IPS-NIHi11 (cell line): ENCODE measurements at places on chromosomes 11 and 22.

DNA sequence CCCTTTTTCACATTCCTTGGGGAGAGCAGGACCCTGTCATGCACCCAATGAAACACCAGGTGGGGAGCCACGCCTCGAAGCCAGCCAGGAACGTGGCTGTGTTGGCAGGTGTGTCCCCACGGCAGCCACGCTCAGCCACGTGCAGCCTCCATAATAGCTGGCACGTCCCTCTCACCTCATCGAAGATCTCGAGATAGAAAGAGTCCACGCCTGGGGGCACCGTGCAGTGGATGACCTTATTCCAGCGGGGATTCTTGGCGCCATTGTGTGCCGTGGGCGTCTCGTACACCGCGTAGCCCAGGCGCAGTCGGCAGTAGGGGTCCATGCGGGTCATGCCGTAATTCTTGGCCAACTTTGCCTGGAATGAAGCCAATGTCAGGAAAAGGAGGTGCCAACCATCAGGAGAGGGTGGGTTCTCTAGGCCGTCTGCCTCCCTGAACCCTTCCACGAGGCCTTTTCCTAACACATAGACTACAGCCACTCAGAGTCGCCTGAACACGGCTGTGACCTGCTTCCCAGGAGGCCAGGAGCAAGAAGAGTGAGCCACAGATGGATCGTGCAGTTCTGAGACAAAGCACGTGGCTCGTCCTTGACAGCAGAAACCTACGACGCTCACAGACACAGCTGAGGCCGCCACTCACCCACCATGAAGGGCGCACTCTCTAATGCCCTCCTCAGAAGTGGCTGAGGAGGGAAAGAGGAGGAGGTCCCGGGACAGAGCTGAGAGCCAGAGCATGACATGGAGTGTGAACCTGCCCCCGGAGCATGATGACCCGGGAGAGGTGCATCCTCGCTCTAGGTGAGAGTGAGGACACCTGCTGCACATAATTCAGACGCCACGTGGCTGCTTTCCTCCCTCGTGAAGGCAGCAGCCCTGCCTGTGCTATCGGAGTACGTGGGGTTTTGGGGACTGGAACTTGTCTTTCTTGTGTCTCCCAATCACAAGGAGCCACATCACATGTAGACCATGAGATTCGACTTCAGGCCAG is 19.1 kb downstream of the TOLLIP start:
- DNase-seq = no peak

GRCh38 chr11:46338988-46339666 is 8.1 kb upstream of the DGKZ start:
- peak; percentile 81 for DNase-seq

GRCh38 chr11:45563810-45564209 is 101.6 kb downstream of the CHST1 start:
- DNase-seq = no peak

DNA sequence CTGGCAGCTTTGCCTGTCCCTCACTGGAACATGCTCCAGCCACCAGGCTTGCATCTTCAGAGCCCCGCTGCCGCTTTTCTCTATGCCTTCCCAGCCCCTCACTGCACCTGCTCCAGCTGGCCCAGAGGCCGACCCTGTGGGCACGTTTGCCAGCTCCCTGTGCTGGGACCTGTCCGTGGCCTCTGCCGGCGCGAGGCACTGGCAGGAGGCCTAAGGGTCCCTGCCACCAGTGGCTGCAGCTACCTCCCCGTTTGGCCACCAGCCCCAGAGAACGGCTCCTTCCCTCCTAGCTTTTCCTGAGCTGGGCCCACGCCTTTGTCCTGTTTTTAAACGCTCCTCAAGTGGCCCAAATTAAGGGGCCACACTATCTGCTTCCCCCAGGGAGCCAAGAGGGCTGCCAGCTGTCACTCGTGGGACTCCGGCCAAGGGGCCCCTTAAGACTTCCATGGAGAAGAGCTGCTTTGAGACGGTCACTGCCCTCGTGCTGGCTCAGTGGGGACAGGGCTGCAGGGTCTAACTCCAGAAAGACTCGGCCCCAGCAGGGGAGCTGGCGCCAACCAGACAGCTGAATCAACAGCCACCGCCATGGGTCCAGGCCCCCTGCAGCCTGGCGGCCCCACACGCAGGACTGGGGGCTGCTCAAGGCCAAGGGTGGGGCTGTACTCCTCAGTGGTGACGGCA is 24.6 kb upstream of the WNT7B start:
- no peak for DNase-seq

DNA sequence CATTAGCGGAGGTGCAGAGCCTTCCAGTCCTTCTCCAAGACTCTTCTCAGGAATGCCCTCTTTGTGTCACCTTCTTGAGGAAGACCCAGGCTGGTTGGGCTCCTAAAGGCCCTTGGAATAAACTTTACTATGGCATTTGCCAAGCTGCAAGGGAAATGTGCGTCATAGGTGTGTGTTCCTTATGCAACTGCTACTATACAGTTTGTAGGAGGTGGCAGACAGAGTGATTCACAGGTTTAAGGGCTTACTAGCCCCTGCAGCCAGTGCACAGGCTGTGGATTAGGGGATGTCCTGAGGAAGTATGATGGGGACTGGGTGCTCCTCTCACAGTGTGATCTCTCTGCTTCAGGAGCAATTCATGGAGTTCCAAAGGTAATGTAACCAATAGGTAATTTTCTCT is 74.6 kb downstream of the TENM4 start:
- DNase-seq = no peak

DNA sequence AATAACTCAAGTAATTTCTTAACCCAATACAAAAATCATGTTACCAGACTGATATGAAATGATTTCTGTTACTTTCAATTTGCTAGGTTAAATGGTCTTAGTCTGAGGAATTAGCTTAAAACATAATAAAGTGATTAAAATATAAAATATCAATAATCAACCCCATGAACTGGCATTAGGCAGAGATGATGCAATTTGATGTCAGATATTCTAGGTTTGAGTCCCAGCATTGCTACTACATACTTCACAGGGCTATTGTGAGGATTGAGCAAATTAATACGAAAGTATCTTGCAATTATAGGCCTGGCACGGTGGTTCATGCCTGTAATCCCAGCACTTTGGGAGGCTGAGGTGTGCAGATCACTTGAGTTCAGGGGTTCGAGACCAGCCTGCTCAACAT is 66.5 kb downstream of the PICALM start:
- no peak for DNase-seq

GRCh38 chr11:35478471-35479091 is 46.8 kb downstream of the PAMR1 start:
- no peak for DNase-seq

DNA sequence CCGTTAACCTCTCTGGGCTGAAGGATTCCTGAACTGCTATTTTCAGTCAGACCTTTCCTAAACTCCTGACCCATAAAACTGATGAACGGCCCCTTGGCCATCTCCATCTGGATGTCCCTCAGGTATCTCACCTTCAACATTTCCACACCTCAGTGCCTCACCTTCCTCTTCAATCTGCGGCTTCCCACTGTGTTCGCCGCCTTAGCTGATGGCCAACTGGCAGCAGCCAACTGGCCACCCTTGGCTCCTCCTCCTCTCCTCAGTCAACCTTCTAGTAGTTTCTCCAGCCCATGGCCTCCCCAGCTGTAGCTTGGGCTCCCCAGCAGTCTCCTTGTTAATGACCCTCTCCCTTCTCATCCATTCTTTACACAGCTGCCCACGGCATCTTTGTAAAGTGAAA is 55.0 kb upstream of the PHOX2A start:
- DNase-seq = no peak

GRCh38 chr11:115499891-115500290 is 4.3 kb downstream of the CADM1 start:
- no peak for DNase-seq

DNA sequence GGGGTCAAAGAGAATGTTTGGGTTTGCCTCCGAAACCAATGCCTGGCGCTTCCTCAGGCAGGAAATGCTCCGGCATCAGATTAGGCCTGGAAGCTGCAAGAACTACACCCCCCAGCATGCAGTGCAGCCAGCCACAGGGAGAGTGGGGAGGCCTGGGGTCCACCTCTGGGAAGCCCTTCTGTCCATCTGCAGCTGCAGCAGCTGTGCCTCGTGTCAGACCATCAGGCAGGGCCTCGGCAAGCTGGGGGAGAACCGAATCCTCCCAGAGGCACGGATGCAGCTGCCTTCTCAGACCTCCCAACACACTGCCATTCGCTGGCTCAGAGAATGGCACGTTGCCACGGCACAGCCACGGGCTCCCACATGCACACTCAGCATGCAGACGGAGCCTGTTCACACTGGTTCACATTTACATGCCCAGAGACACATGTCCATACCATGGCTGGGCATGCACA is 57.4 kb downstream of the NECTIN1 start:
- DNase-seq = no peak

GRCh38 chr11:115544422-115544948 is 40.3 kb upstream of the CADM1 start:
- DNase-seq = peak; percentile 9

DNA sequence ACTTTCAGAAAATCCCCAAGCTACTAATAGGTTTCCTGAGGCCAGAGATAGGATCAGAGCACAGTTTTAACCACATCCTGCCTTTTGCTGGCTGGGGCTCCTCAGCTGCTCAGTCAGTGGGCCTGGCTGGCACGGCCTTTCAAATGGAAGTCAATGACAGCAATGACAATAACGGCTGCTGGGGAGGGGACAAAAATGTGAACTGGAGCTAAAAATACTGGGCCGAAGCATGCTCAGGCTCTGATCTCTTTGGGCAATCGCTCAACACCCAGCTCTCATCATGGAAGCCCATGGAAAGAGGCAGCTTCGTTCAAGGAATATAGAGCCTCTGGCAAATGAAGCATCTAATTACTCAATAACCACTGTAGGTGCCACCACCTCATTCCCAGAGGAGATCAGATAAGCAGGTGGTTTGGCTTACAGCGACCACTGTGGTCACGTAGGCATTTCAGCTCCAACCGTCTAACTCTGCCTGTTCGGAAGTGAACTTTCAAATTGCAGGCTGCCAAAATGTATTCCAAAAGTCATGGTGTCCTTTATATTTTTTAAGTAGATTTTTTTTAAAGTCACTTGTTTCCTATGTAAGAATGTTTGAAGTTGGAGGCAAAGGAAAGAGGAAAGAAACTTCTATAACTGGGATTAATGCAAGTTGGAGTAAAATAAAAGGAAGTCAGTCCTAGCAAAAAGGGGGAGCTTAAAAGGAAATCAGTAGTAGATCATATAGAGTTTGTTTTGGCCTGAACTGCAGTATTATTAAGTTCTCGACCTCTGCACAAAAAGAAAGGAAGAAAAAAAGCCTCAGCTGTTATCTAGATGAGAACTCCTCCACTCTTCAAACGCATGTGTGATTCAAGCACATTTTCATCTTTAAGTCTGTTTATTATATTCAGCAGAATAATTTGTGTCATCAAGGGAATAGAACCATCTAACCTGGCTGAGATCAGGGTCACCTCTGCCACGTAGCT is 14.1 kb downstream of the WT1 start:
- no peak for DNase-seq

GRCh38 chr11:131884461-131885073 is 514.2 kb downstream of the NTM start:
- DNase-seq = no peak

- DNase-seq = peak; percentile 74
These were observed 18.7 kb downstream of the IGF2 start for GRCh38 chr11:2120359-2121100.

DNA sequence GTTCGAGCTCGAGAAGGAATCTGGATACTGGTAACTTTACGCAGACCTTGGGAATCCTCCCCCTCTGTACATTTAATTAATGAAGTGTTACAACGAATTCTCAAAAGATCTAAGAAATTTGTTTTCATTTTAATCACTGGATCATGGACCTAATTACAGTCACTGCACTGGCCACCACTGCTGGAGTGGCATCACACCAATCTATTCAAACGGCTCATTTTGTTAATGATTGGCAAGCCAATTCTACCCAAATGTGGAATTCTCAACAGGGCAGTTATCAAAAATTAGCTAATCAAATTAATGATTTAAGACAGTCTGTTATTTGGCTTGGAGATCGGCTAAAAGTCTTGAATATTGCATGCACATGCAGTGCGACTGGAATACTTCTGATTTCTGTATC is 30.1 kb upstream of the ALDH3B2 start:
- DNase-seq = no peak

DNA sequence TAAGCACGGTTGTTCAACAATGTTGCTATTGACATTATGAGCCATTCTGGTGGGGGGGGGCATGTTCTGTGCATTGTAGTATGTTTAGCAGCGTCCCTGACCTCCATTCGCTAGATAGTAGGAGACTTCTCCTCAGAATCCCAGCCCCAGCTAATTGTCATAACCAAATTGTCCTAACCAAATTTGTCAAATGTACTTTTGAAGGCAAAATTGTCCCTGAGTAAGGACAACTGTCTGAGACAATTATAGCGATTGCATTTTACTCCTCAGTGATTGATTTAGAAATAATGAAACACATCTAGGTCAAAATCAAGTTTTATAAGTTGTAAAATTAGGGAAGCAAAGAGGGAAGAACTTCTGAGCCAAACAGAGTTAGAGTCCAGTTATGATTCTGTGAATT is 541.8 kb upstream of the CHORDC1 start:
- DNase-seq = no peak
